ENCODE measurements at places on chromosomes 11 and 22.
A peak's percentile ranks its signal among the peaks of the same experiment; 100 is the strongest.

DNA sequence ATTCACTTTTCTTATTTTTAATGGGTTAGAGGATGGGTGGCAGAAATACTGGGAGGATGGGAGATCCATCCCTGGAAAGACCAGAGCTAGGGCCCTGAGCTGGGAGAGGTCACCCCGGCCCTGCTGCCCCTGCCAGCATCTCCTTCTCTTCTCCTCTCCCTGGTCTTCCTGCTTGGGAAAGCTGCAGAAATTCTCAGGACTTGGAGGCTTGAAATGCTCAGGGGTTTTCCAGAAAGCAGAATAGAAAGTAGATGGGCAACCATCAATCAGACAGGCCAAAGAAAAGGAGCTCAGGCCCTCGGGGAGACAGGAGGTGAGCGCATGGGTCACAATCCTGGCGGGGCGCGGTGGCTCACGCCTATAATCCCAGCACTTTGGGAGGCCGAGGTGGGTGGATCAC, 1.5 kb downstream of the APOBEC3H start:
- no peak for DNase-seq

- peak; percentile 91 for DNase-seq
Measured at GRCh38 chr22:42500161-42500835, 19.3 kb downstream of the RRP7A start.

DNA sequence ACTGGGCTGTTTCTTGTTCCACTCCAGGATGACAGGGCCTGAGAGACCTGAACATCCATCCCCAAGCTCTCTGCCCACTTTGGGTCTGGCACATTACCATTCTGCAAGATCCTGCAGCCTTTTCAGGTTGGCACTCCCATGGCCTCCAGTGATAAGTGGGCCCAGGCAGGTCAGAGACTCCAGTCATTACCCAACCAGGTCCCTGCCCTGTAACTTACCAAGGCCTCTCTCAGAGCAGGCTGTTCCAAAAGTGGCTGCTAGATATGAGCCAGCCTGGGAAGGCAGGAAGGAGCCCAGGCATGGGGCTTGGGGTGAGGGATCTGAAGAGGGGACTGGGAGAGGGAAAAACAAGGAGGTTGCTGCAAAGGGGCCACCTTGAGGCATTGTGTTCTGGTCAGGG, 35.9 kb downstream of the KCNQ1OT1 start:
- DNase-seq: no peak

DNA sequence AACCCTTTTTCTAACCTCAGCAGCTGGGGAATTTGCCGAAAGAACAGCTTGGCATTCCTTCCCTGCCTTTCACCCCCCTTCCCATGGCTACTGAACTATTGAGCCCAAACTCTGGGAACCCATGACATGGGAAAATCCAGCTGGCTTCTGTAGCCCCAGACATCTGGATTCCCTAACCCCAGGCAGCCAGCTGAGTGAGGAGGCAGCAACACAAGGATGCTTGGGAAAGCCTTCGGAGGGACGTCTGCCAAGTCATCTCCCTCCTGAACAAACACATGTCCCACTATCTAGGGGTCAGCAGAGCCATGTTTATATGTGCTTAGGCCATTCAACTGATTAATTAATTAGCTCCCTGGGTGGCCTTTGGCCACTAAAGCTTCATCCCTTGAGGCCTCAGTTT, 21.6 kb downstream of the LRRC55 start:
- DNase-seq: no peak

DNA sequence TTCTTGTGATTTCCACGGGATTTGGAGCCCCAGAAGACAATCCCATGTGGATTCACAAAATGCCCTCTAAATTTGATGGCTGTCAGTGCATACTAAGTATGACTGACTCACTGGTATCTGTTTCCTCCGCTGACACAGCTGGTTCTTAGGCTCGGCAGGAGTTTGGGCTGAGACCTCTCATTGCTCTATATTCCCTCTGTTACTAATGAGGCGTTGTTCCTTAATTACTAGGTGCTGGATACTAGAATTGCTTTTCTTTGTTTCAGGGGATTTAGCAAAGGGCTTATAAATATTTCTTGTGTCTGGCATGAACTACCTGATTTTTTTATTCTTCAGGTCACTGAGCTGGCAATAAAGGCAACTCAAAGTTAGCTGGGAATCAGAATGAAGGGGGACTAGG, 53.2 kb upstream of the EHF start:
- no peak for DNase-seq

DNA sequence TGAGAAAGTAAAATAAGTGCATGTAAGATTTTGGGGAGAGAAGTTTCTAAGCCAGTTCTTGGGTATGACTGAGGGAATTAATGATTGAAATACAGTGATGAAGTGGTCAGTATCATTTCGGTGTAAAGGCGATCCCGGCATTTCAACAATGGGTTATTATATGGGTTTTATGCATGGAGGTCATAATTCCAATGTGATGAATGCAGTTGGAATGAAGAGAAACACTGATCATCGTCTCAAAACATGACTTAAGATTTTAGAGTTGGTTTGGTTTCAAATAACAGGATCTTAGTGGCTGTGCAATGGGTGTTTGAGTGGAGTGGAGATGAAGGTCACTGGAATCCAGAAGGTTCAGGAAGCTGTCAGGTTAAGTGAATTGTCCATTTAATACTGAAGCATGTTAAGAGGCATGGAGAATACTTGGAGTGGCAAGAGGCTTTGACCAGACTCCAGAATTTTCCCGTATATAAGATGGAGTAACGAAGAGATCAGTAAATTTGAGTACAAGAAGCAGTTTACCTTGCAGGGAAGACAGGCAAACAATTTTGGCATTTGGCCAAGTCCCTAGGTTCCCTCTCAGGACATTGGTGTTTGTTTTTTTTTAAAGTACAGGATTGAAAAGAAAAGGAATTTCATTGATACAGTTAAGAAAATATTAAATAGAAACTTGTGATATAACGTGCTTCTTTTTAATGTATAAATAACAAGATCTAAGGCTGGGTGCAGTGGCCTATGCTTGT, 96.4 kb upstream of the BIRC3 start:
- no peak for DNase-seq

DNA sequence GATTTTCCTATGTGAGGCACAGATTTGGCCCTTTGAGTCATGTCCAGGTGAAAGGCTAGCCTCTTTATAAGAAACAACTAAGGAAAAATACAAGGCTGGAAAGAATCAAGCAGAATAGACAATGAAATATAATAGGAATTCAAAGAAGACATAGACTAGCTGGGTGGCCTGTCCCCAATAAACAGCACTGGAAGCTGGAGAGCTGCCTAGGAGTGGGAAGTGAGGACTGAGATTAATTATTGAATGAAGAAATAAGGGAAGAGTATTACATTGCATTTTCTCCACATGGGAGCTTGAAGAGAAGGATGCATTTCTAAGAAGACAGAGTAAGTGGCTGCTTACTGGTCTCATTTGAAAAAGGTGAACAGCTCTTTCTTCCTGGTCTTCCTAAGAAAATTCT, 100.0 kb downstream of the CCDC34 start:
- no peak for DNase-seq

Data from activated CD4-positive, alpha-beta T cell treated with anti-CD3 and anti-CD28 coated beads for 36 hours (primary cell).